Fibroblast of skin of scalp (primary cell): ENCODE measurements at places on chromosomes 12 and 14.

DNA sequence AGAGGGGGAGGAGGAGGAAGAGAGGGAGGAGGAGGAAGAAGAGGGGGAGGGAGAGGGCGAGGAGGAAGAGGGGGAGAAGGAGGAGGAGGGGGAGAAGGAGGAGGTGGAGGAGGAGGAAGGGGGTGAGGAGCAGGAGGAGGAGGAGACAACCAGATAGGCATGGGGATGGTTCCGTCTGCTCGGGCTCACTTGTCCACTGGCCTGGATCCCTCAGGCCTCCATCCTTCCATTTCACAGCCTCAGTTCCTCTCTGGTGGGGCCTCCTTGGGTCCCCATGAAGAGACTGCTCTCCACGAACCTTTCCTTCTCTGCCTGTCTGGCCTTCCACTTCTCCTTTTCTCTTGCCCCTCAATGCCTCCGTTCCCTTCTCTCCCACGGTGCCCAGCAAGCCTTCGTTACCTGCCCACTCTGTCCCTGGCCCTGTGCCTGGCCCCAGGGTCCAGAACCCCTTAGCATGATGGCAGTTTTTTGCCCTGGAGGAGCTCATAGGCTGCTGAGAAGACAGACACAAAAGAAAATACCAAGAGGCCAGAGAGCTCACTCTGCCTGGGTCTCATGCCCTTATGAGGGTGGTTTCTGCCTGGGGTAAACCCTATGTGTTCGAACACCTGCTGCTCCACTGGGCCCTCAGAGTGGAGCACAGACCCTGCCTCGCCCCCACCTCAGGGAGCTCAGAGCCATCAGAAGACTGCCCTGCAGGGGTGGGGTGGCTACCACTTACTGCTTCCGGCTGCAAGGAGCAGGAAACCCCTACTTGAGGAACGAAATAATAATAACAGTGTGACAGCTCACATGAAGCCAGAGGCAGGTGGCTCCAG lies 11.7 kb upstream of the CACNA2D4 start:
- no peak for DNase-seq

GRCh38 chr14:36619131-36619530 lies 36.7 kb upstream of the NKX2-8 start:
- no peak for DNase-seq

DNA sequence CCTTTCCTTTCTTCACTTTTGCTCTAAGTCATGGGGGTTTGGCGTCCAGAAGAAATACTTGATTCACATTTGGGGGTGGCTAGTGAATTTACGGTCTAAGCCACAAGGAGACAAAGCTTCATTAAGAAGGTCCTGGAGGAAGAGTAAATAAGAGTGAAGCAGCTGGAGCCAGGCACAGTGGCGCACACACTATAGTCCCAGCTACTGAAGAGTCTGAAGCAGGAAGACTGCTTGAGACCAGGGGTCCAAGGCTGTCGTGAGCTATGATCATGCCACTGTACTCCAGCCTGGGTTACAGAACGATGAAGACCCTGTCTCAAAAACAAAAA lies 23.3 kb downstream of the ACTN1 start:
- DNase-seq: no peak

GRCh38 chr14:68418174-68419118 lies 374.4 kb downstream of the ZFP36L1 start:
- no peak for DNase-seq

DNA sequence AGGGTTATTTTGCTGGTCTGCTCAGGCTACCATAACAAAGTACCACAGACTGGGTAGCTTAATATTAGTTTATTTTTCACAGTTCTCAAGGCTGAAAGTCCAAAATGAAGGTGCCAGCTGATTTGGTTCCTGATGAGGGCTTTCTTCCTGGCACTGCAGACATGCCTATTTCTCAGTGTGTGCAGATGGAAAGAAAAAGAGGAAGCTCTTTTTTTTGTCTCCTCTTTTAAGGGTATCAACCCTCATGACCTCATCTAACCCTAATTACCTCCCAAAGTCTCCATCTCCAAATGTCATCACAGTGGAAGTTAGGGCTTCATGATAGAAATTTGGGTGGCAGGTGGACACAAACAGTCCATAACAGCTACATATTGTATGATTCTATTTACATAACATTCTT lies 25.0 kb upstream of the POLR3B start:
- DNase-seq: no peak

DNA sequence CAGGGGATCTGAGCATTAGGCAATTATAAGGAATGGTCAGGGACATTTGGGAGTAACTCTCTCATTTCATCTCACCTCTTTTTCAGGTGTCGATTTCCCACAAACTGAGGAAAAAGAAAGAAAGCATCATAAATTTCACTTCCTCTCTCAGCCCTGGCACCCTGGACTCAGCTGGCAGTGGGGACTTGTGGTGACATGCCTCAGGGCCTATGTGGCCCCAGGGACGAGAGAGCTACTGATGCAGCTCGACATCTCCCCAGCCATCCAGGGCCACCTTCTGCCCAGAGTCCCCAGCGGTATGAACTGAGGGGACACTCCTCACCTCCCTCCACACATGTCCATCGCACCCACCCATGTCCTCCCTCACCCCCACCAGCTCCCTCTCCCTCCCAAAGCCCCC lies 11.7 kb downstream of the TNFRSF1A start:
- no peak for DNase-seq

DNA sequence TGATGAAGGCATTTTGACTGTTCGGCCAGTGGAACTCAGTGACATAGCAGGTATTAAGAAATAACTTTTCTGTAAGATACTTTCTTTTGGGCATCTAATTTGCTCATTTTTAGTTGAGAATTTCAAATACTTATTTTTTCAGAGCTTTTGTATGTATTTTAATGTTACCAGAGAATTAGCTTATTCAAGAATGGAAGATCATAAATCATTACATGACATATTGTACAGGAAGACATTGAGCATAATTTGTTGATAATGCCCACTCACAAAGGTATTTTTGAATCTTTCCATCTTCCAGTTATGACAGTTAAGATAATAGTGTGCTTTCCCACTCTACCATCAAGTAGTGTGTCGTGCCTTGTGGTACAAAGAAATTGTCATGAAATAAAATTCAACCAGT lies 36.5 kb downstream of the TMEM117 start:
- DNase-seq: no peak

DNA sequence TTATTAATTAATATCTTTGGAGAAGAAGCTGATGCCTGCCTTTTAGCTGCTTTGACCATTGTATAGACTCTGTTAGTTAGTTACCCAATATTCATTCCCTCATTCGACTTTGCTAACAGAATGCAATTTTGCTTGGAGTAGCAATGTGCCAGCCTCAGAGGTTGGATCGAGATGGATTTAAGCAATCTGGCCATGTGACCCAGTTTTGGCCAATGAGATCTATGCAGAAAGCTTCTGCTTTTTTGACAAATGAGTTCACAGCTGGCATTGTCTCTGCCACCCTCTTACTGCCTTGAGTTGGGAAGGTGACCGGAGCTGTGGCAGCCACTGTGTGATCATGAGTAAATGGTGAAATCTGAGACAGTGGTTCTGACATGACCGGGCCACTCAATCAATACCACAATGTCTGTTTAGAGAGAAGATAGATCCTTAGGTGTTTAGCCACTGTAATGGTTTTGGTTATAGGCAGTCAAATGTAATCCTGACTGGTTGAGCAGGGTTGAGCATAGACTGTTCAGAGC lies 74.9 kb upstream of the MED13L start:
- no peak for DNase-seq

DNA sequence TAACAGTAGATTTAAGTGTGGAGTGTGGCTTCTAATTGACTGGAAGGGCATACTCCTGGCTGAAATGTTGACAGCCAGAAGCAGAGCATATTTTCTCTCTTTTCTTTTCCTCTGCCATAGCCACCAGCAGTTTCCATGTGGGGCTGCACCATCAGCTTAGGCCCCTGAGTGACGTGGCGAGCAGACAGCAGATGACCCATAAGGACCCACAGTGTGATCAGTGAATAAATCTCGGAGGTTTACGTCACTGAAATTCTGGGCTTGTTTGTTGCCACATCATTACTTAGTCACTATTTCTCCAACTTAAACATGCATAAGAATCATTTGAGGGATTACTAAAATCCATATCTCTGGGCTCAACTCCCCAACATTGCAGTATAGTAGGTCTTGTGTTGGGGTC lies 549.7 kb upstream of the TMEM132C start:
- DNase-seq: no peak

DNA sequence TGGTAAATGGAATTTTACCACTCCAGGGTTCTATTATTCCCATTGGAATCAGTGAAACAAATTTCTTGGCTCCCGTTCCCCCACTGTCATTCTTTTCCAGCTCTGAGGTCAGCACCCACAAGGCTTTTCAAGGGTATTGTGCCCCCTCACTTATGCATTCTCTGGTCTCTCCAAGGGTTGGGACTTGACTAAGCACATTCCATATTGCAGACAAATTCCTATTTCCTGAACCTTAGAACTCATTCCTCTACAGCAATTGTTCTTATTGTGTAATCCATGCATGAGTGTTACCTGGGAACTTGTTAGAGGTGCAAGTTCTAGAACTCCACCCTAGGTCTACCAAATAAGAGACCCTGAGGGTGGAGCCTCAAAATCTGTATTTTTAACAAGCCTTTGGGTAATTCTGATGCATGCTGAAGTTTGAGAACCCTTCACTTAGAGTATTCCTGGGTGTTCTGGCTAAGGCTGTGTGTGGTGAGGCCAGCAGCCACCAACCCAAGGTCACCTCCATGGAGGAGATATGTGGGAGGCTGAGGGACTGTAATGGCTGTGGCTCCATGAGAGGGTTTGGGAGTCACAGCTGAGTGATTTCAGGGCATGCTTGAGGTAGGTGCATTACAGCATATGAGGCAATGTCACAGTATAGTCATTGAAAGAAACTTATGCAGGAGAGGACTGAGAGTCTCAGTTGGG lies 150.9 kb downstream of the TTC6 start:
- DNase-seq: no peak

GRCh38 chr14:102202944-102203343 lies 63.2 kb downstream of the WDR20 start:
- DNase-seq: no peak

GRCh38 chr12:51062631-51063397 lies 14.7 kb downstream of the LETMD1 start:
- DNase-seq: no peak

DNA sequence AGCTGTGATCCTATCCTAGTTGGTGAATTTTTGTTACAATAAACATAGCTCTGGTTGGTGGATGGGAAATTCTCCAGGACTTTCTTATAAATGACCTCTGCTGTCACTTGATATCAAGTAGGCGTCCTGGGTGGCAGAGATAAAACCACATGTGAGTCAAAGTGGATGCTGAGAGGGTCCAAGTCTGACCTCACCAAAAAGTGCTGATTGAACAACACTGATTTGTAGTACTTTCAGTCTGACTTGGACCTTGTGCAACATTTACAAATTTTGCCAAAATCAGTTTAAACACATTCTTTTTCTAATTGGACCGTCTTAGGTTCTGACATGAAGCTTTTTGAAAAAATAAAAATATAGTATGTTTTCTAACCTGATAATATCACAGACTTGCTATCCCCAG lies 585.6 kb downstream of the GALC start:
- no peak for DNase-seq

DNA sequence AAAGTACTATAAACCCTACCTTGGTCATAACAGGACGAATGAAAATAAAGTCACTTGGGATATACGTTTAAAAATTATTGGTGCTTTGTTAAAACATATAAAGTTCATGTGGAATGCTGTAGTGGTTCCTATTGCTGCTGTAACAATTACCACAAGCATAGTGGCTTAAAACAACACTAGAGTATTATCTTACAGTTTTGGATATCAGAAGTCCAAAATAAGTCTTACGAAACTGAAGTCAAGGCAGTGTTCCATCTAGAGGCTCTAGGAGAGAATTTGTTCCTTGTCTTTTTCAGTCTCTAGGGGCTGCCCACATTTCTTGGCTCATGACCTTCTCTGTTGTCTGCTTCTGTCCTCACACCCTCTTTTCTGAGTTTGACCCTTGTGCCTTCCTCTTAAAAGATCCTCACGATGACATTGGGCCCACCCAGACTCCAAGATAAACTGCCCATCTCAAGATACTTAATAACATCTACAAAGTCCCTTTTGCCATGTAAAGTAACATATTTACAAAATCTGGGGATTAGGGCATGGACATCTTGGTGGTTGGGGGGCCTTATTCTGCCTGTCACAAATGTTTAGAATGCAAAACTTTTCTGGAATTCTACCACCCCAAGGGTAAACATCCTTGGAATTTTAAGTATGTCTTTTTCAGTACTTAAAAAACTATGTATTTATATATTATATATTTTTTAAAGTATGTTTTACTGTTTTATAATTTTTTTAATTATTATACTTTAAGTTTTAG lies 178.1 kb downstream of the ETNK1 start:
- peak; percentile 41 for DNase-seq

GRCh38 chr12:107393043-107393717 lies 292.4 kb upstream of the PWP1 start:
- DNase-seq: no peak

DNA sequence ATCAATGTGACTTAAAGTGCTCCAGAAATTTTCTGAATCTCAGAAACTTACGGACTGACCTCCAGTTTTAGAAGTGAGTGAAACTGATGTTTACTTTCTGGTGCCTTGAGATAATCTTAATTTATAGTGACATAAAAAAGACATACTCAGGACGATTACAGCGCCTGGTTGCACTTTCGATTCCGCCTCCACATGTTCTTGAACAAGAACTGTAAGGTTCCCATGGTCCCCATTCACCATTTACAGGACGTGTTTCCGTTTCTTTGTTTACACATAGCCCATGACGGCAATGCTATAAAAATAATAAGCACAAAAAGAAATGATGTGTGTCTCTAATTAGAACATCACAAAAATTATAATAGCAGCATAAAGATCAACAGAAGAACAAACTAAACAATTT lies 98.2 kb downstream of the ADAMTS20 start:
- no peak for DNase-seq

GRCh38 chr12:60101715-60102114 lies 505.9 kb downstream of the SLC16A7 start:
- peak; percentile 78 for DNase-seq

GRCh38 chr12:44053549-44054127 lies 217.8 kb downstream of the TMEM117 start:
- peak; percentile 40 for DNase-seq

- DNase-seq: no peak
These were observed 4.7 kb downstream of the RARG start for GRCh38 chr12:53227341-53227740.

- no peak for DNase-seq
These were observed 121.9 kb downstream of the ITPR2 start for GRCh38 chr12:26711072-26711471.

GRCh38 chr14:91252871-91253794 lies 8.6 kb upstream of the GPR68 start:
- no peak for DNase-seq

GRCh38 chr12:69936214-69936731 lies 111.2 kb downstream of the MYRFL start:
- DNase-seq: no peak

DNA sequence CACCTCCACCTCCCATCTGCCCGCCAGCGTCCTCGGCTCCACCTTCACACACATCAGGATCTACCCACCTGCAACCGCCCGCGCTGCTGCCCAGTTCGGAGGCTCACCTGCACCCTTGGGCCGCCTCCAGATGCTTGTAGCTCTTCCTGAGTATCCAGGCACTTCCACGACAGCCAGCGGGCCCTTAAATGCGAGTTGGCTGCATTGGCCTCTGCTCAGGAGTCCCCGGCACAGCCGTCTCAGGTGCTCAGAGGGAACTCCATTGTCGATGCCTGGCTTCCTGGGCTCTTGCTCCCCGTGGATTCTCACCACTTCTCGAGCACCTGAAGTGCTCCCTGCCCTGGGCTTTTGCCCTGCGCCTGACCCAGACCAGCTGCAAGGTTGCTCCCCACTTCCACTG lies 21.9 kb upstream of the CDCA4 start:
- DNase-seq: no peak

- DNase-seq: peak; percentile 58
These were observed 43.4 kb upstream of the LIMA1 start for GRCh38 chr12:50326590-50327284.

- DNase-seq: no peak
These were observed 411.2 kb downstream of the NPAS3 start for GRCh38 chr14:33349871-33350270.
